ENCODE measurements at places on chromosomes 3 and 15. TPM values are rescaled to one million over a fixed set of nuclear protein-coding genes. Genes with fewer than 3 reads are reported as not detected.

GRCh38 chr3:185764163-185764979 is 60.5 kb downstream of the IGF2BP2 start:
- DNase-seq = no peak

GRCh38 chr15:43292375-43293078 is 25.8 kb upstream of the TGM5 start:
- DNase-seq = no peak

- DNase-seq = no peak
These were observed 1305.8 kb downstream of the ROBO1 start for GRCh38 chr3:78462021-78462420.

- no peak for DNase-seq
These were observed 38.7 kb downstream of the FEM1B start for GRCh38 chr15:68316061-68316804.

DNA sequence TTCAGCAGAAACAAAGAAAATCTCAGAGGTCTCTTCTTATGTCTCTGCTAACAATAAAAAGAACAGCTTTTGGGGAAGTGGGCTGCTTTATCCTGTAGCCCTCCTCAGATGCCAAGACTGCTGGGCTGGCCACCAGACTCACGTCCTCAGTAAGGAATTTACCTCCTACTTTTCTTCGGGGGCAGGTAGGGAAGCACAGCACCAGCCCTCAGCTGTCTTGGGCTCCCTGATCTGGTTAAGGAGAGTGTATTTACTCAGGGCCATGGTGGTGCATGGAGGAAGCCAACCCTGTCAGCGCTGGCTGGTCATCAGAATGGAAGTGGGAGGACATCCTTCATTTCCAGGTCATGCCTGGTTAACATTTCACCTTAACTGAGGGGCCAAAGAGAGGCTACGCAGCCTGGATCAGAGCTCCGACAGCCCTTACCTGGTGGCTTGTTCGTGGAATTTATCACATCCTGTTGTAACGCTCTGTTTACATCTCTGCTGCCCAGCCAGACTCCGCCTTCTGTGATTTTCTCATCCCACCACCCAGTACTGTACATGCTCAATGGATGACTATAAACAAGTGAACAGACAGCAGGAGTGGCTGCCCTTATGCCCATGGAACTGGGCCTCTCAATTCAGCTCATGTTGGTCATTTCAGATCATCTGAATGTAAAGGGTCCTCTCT is 108.3 kb downstream of the IGF2BP2 start:
- no peak for DNase-seq

DNA sequence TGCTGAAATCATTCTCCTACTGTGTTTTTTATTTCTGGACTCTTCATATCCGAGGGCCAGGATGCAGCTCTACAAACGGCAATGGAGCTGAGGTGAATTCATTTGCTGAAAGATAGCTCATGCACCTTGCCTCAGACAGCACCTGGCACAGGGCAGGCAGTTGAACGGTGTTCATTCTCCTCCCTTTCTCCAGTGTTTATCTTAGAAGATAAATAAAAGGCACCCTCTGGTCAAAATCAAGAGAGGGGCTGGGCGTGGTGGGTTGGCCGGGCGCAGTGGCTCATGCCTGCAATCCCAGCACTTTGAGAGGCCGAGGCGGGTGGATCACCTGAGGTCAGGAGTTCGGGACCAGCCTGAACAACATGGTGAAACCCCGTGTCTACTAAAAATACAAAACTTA is 79.3 kb upstream of the LMOD3 start:
- no peak for DNase-seq

The RTP3 gene
- not detected for total RNA-seq

- DNase-seq = no peak
These were observed 26.3 kb downstream of the SCN11A start for GRCh38 chr3:39025222-39025970.

DNA sequence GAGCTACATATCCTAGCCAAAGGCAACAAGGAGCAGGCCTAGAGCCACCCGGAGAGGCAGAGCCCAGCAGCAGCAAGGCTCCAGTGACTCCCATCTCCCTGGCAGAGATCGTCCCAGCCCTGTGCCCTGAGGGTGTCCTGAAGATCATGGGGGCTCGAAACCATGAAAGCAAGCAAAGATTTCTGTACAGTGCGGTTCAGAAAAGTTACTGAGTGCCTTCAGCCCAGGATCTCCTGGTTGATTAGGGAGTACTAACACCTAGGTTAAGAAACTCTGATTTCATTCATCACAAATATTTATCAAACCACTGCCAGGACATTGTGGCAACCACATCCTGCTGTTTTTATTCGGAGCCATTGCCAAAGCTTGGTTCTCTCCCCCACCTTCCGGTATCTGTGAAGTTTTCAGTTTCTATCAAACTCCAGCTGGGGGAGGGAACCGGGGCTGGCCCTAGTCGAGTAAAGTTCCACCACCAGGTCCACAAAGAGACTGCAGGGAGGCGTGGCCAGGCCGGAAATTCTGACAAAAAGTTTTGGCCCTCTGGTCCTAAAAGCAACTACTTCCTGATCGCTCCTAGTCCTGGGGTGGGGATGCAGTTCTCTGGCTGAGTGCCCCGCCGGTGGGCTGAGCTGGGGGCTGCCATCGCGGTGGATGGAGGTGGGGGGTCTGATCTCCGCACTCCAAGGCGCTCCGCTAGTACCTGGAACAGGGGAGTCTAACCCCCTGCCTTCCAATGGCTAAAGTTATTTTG is 1.2 kb downstream of the RAB43 start:
- DNase-seq = peak; percentile 89
